ENCODE measurements at places on chromosomes 5 and 9.

DNA sequence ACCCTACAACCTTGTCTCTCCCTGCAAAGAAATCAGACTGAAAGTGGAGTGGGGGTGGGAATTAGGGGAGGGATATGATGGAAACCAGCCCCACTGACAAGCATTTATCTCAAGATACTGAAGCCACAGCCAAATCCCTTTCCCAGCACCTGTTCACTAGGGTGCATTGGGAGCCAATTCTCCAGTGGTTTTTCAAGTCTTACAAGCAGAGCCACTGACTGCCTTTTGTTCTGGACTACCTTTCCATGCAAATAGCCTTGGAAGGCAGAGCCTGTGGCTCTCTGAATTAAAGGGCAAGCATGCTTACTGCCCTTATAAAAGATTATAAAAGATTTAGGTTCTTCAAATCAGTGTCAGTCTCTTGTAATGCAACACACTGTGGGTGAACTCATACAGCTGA lies 8.8 kb upstream of the GGTA1 start:
- no peak for DNase-seq

GRCh38 chr5:181129601-181130000 lies 1.4 kb downstream of the OR2V1 start:
- no peak for DNase-seq

GRCh38 chr9:6759185-6759977 lies 1.6 kb downstream of the KDM4C start:
- peak; percentile 65 for DNase-seq

GRCh38 chr9:68458918-68459317 lies 81.8 kb downstream of the TMEM252 start:
- DNase-seq: no peak

All from CD14-positive monocyte (primary cell).